Motor neuron (in vitro differentiated cells): ENCODE measurements at places on chromosomes 12 and 14. TPM values are rescaled to one million over a fixed set of nuclear protein-coding genes. Genes with fewer than 3 reads are reported as not detected.

- ATAC-seq = no peak
Observed at GRCh38 chr12:110088936-110089335, 35.2 kb upstream of the IFT81 start.

- ATAC-seq = no peak
Observed at GRCh38 chr12:24138041-24138440, 188.6 kb upstream of the SOX5 start.

GRCh38 chr14:60309867-60310552 is 61.0 kb downstream of the PPM1A start:
- peak; percentile 90 for ATAC-seq

DNA sequence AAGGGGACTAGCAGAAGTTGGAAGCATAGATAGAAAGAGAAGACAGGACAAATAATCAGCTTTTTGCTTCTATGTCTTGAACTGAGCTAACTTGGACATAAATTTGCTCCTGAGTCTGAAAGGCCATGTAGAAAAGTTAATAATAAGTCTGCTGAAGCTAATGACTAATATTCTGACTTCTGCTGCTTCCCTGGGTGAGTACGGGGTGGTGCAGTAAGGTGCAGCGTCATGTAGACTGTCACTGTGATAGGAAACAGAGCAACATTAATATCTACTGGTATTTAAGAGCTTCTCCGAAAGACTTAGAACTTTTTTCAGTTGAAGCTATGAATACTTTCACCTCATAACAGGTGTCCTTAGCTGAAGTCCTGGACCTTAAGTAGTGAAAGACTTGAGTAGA is 34.1 kb upstream of the CPM start:
- ATAC-seq = no peak

GRCh38 chr14:79658221-79658620 is 553.1 kb downstream of the DIO2 start:
- ATAC-seq = no peak

- no peak for ATAC-seq
Observed at GRCh38 chr14:74488786-74489397, 4.2 kb downstream of the NPC2 start.

DNA sequence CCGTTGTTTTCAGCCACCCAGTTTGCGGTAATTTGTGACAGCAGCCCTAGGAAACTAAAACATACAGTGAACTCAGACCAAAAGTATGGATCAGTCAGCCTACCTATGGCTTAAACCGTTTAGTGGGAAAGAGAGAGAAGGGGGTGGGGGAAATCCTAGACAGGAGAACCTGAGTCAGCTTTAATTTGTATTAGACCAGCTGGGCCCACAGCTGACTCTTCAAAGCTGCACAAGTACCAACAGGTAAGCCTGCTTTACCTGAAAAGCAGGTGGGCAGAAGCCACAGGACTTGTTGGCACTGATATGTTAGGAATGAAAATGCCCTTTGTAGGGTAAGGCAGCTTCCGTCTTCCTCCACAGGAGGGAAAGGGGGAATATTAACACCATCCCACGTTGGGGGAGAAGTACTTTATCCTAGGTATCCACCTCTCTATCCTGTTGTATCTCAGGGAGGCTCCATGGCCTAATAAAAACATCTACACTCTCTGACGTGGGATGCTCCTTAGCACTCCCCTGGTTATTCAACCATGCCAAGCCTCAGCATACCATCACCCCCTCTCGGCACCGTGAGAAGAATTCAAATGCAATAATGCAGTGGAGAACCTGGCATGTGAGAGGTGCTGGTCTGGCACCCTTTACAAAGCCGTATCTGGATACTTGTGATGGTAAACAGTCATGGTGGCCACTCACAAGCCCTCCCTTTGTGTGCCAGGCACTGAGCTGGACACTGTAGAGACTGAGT is 70.3 kb downstream of the STON2 start:
- no peak for ATAC-seq

GRCh38 chr12:72072592-72073212 is 134.1 kb downstream of the TPH2 start:
- ATAC-seq = no peak

The SALL2 gene
- total RNA-seq = 82.1 and 92.5 TPM in 2 replicates

DNA sequence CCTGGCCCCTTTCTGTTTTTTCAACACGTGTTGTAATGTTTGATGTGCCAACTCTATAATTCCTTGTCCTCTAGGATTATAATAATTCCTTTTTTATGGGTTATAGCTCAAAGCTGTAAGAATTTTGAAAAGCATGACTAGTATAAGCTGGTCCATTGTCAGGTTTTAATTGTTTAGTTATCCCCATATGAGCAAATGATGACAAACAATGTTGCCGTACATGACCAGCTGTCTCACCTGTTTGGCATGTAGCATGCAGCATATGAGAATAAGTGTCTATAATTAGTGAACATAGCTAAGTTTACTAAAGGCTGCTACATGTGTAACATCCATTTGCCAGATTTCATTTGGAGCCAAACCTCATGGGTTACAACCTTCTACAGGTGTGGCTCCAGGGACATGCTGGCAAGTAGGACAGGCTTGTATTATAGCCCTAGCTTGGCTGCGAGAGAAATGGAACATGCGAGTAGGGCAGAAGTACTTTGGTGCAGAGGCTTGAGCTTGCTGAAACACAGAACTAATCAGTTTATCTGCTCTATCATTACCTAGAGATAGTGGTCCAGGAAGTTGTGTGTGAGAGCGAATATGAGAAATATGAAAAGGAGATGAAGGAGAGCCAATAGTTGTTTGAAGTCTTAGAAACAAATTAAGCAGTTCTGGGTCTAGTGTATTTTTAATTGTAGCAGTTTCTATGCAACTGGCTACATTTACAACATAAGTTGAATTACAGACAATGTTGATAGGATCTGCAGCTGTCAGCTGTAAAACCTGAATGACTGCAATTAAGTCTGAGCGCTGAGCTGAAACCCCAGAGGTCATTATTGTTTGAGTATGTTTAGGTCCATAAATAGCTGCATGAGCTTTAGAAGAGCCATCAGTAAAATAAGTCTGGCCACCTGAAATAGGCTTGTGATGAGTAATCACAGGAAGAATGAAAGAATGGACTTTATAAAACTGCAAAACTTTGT is 22.6 kb upstream of the MAPKAPK5 start:
- no peak for ATAC-seq

DNA sequence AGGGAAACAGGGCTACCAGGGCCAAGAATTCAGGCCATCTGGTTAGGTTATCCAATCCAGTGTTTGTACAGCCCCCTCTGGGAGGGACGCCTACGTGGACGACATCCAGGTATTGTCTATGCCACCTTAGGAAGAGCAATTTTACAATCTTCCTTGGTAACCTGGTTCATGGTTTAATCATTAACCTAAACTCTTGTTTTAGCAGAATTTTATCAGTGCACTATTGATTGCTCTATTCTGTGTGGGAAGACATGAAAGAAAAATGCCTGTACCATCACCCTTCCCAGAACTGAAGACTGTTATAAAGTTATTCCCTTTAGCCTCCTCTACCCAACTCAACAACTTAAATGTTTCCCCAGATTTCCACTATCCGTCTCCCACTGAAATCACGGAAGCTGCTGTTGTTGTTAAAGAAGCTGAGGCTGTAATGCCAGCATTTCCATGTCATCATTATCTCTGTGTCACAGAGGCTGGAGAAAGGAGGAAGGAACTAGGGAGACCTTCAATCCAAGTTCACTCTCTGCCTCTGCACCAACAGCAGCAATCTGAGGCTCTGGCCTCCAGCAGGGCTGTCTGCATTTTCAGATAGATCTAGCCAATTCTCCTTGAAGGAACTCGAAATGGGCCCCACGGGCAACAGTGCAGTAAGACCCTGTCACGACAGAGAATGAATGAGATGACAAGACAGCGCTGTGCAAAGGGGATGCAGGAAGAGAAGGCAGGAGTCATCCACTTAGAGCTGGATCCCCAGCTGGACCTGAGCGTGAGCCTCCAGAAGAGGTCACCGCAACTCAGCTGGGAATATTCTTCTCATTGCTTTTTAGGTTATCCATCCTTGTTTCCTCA is 183.4 kb upstream of the GZMB start:
- peak; percentile 25 for ATAC-seq
